ENCODE measurements at places on chromosomes 11 and 22.

- DNase-seq: no peak
Observed at GRCh38 chr11:65456418-65456817, 33.8 kb downstream of the NEAT1 start.

DNA sequence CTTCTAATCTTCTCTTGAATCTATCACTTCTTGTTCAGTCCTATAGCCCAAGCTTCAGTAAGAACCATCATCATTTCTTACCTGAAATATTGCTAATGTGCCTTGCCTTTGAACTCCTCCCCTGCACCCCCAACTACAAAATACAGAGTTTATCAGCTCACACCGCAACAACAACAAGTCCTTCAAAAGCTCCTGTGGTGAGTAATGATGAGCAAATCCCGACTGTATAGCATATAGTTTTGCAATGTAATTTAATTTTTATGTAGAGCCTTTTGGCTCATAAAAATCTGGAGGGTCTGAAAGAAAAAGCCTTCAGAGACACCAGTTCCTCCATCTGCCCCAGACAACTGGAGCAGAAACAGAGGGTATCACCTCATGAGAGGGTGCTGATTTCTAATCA, 124.7 kb downstream of the ARHGAP32 start:
- DNase-seq: no peak

DNA sequence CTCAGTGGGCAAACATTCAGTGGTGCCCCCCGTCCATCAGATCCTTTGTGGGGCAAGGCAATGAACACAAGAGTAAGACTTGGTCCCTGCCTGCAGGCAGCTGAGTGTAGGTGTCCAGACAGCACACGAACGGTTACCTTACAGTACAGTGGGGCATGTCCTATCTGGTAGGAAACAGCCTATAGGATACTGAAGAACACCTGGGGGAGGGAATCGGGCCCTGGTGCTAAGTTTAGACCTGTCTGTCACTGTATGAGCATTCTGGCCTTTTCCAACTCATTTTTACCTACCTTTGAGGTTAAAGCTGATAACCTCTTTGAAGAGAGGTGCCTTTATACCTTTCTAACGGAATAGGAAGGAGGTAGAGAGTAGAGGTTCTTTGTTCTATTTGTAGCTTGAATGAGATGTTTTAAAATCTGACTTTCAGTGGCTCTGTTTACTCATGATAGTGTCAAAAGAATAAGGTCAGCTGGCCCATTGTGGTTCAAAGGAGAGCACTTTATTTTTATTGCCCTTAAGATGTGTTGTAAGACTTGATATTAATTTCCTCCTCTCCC, 8.9 kb downstream of the ZNRF3 start:
- no peak for DNase-seq

GRCh38 chr11:105856954-105857353, 165.1 kb downstream of the MSANTD4 start:
- DNase-seq: no peak

GRCh38 chr11:86818462-86819192, 18.3 kb downstream of the PRSS23 start:
- DNase-seq: peak; percentile 84

DNA sequence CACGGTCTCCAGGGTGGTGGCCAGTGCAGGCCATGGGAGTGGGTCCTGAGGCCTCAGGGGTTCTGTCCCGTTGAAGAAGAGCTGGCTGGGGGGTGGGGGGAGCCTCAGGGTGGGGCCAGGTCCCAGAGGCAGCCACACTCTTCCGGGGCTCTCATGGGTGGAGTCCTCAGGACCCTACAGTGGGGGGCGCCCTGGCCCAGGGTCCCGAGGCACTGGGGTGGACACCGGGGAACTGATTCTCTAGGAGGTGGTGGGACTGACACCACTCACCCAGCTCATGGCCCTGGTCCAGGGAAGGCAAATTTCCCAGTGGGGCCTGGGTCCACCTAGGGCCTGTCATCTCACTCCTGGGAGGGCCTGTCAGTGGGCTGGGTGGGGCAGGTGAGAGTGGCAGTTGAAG, 12.8 kb downstream of the GGT5 start:
- DNase-seq: no peak

GRCh38 chr11:132744771-132745170, 787.5 kb downstream of the OPCML start:
- DNase-seq: no peak

- DNase-seq: no peak
Observed at GRCh38 chr11:69475866-69476471, 5.5 kb upstream of the LINC01488 start.

All from pons (tissue), 1 donor.